CD4-positive, alpha-beta T cell treated with Interleukin-21 for 1 hour (primary cell): ENCODE measurements at places on chromosomes 5 and 9.

DNA sequence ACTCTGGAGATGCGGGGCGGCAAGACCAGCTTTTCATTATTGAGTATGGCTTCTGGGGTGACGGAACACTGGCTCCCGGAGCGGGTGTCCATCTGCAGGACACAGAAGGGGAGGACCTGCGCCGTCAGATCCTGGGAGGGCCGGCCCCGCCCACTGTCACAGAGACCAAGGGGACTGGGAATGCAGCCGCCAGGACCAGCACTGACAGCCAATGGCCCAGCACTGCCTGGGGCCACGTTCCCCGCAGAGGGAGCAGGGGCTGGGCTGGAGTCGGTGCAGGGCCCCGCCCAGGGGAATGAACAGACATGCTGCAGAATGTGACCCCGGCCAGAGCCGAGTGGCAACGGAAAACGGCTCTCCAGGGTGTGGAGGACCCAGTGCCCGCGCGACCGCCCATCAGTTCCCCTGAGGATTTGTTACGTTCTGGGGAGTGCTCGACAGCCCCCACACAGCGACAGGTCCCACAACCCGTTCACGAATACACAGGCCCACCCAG, at the start of gene ZDHHC11:
Gene ZDHHC11, minus strand, starts transcription at position 476 of the 496 bp plus-strand sequence. Its CDS starts 384 bp downstream, at position 92.
- DNase-seq = no peak

GRCh38 chr9:68683433-68683832, 21.6 kb upstream of the PIP5K1B start:
- no peak for DNase-seq

DNA sequence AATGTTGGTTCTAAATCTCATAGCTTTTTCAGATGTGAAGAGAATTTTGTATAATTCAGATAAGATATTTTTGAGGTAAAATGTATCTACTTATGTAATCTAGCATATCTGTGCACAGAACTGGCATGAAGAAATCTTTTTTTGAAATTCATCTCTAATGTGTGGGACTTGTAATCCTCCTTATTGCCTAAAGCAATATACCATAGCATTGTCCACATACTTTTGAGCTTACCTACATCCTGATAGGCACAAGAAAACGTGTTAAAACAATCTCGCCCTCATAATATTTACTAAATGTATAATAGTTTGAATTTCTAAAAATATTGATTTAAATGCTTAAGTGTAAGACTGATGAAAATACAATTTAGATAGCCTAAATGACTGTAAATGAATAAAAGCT, 1686.5 kb upstream of the ACO1 start:
- no peak for DNase-seq

- no peak for DNase-seq
Observed at GRCh38 chr9:137764981-137765380, 112.6 kb upstream of the CACNA1B start.

DNA sequence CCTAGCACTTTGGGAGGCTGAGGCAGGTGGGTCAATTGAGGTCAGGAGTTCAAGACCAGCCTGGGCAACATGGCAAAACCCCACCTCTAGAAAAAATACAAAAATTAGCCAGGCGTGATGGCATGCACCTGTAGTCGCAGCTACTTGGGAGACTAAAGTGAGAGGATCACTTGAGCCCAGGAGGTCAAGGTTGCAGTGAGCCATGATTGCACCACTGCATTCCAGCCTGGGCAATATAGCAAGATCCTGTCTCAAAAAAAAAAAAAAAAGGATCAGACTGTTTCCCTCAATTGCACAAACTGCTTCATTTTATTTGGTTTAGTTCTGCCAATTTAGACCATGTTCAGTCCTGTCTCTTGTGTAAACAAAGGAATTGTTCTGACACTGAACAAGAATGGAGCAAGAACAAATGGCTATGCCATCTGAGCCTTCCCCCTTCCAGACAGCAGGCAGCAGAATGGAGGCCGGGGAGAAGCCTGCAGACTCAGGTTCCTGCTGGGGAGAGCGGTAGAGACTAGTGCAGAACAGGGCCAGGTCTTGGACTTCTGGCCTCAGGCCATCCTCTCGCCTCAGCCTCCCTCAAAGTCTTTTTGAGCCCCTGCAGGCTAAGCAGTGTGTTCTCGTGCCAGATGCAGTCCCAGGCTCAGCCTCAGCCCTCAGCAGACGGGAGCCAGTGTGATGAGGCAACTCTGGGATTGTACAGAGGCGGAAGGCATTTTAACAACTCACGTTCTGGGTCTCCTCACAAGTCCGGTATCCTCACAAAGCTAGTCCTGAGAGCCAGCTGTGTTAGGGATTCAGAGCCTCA, 18.2 kb downstream of the HNRNPH1 start:
- DNase-seq = no peak

DNA sequence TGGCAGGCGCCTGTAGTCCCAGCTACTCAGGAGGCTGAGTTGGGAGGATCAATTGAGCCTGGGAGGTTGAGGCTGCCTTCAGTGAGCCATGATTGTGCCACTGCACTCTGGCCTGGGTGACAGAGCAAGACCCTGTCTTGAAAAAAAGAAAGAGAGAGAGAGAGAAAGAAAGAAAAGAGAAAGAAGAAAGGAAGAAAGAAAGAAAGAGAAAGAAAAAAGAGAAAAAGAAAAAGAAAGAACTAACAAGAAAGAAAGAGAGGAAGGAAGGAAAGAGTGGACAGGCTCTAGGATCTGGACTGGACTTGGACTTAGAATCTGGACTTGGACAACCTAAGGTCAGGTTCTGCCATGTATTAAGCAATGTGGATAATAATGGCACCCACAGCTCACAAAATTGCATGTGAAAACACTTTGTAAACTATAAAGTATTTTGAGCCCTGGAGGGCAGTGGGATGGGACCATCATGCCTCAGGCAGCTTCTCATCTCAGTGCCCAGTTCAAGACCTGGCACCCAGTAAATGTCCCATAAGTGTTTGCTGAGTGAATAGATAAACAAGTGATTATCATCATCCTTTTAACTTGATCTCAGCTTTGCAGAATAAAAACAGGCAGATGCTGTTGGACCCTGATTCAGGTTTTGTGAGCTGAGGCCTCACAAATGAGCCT, 12.8 kb upstream of the PHF19 start:
- DNase-seq = no peak

DNA sequence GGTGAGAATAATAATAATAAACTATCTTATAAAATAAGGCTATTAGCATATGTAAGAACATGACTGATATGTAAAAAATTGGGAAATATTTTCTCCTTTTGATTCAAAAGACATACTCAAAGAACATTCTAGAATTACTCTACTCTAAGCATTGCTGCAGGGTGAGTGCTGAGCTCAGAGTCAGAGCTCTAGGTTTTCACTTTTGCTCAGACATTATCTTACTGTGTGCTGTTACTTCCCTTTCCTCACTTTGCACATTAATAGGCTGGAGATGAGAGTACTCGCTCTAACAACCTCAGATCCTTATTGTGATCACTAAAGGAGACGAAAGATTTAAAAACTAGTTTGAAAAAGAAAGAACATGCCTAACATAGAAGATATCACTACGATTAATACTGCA, 99.4 kb upstream of the C9orf72 start:
- no peak for DNase-seq

DNA sequence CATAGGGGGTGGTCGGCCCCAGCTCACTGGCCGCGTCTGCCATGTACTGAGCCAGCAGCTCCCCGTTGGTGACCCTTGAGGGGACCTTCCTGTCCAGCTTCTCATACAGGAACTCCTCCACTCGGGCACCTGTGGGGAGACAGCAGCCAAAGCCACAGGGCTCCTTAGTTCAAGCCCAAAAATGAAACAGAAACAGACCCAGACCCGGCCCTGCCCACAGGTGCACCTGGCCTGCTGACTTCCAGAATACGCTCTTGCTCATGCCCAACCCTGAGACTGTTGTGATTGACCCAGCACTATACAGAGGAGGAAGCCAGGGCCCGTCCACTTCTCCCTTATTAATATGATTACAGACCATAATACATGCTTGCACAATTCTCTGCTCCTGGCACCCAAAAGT, 7.0 kb downstream of the SH3GLB2 start:
- DNase-seq = no peak

GRCh38 chr5:72372331-72372730, 52.2 kb downstream of the PTCD2 start:
- no peak for DNase-seq

DNA sequence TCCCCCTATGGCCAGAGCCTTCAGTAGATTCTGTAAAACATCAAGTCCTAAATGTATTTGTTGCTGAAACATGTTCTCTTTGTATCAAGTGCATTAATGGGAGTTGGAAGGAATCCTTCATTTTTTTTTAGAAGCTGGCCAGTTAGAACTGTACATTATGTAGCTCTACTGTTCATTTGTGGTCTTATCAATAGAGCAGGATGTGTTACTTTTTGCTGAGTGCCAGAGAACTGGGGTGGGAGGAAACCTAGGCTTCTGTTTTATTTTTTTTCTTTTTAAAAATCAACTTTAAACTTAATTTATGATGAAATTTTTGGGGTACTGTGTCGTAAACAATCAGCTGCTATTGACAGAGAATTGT, 5.1 kb downstream of the PIP5K1B start:
- no peak for DNase-seq

GRCh38 chr5:15106530-15107283, 235.1 kb upstream of the ANKH start:
- DNase-seq = no peak

- no peak for DNase-seq
Observed at GRCh38 chr5:154077696-154078095, 38.9 kb downstream of the MFAP3 start.

DNA sequence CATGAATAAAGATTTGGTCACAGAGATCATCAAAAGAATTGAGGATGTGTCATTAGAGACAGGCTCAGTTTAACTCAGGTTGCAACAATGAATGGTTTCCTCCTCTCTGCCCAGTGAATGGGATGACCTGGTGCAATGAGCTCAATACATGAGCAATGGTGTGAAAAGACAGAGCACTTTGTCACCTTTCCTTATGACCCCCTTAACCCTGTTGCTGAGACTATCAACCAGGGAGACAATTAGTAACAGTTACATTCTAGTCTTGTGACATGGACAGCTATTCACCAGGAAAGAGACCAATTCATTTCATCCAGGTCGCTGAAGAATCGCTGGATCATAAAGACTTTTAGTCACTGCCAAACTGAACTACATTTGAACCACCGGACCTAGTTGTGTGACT, 19.9 kb upstream of the CDH6 start:
- DNase-seq = no peak

- no peak for DNase-seq
Observed at GRCh38 chr9:110257097-110257841, 962 bp upstream of the TXN start.

GRCh38 chr5:37055383-37055990, 178.9 kb downstream of the NIPBL start:
- no peak for DNase-seq

GRCh38 chr5:115271295-115272050, 8.8 kb upstream of the PGGT1B start:
- DNase-seq = no peak

- DNase-seq = peak; percentile 74
Observed at GRCh38 chr9:20623021-20623747, 885 bp upstream of the MLLT3 start.

DNA sequence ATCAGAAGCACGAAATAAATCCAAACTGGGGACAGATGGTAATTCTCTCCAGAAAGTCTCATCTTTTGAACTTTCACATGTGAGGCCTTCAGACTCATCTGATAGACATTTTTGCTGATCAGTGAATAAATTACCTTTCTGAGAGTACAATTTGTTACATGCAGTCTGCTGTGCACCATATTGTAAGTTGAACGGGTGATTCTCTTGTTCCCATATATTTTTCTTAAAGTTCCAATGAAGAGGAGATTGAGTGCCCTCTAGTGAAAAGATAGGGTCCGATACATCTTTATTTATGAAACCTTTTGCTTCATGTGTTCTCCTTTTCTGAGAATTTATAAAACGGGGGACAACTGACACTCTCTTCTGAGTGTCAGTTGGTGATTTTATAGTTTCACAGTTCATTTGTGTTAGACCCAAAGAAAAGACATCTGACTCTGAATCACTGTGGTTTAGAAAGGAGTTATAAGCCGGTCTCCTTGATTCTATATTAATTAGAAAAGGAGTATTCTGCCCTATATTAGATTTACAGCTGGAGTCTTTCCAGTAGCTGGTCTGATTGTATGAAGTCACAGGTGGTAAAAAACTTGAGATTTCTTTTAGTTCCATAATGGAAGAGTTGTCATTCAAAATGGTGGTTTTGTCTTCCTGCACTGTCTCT, 30.4 kb downstream of the GNG10 start:
- peak; percentile 25 for DNase-seq

DNA sequence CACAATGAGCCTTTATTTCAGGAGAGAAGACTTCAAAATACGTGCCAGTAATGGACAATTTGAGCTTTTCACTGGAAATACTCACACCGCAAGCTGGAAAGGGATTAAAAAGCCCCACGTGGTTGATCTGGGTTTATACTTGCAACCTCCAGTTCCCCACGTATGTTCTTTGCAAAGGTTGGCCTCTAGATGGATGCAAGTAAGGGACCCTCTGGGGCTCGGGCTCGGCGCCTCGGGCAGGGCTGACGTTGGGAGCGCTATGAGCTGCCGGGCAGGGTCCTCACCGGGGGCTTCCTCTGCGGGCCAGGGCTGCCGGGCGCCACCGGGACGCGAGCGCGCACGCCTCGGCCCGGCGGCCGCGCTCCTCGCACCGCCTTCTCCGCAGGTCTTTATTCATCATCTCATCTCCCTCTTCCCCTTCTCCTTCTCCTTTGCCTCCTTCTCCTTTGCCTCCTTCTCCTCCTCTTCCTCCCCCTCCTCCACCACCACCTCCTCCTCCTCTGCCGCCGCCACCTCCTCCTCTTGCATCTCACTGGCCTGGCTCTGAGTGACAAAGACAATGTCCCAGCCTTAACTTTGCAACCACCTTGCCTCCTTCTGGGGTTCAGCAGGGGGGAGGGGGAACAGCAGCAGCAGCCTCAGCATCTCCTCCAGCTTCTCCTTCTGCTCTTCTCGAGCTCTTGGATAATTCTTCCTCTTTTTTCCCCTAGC, 701 bp upstream of the ZNF462 start:
- DNase-seq = no peak
